ENCODE measurements at places on chromosomes 1 and 21.

GRCh38 chr1:169608226-169608625, 21.7 kb downstream of the SELP start:
- no peak for DNase-seq

- DNase-seq, result no peak
These were observed 4.6 kb downstream of the TMEM63A start for GRCh38 chr1:225877580-225877979.

DNA sequence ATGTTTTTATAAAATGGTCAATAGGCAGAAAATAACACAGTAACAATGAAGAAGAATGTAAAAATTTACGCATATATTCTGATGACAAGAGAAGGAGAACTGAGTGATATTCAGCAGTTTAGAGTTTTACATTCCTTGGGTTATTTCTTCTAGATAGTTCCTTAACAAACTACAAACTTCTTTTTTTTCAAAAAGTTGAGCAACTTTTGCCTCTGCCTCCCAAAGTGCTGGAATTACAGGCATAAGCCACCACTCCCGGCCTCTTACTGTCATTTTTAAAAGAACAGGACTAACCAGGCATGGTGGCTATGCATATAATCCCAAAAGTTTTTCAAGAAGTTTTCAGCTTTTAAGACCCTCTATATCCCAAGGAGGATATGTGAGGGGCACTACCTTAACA, 32.9 kb downstream of the ARNT start:
- no peak for DNase-seq

- DNase-seq, result no peak
These were observed 19.7 kb upstream of the TMEM52 start for GRCh38 chr1:1938613-1939295.

DNA sequence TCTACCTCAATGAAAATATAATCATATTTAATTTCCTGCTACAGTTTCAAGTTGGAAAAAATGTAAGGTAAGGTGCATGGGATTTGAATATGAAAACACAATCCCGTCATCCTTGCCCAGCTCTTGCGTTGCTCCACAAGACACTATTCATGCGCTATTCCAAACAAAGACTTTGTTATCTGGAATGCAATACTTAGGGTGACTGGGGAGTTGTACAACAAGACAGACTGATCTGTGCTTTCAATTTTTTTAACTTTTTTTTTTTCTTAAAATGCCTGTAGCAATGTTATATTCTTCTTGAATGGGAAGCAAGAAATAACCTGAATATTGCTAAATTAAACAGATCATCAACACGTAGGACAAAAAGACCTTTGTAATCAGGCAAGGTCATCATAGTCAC, 1077.2 kb downstream of the TTLL7 start:
- no peak for DNase-seq

- DNase-seq, result no peak
These were observed 40.2 kb downstream of the STX6 start for GRCh38 chr1:180982422-180982821.

GRCh38 chr1:63640633-63641567, 47.7 kb downstream of the PGM1 start:
- no peak for DNase-seq

- no peak for DNase-seq
These were observed 71.1 kb downstream of the NPHP4 start for GRCh38 chr1:5921129-5921528.

- no peak for DNase-seq
These were observed 51.7 kb upstream of the TIAM1 start for GRCh38 chr21:31395791-31396190.

DNA sequence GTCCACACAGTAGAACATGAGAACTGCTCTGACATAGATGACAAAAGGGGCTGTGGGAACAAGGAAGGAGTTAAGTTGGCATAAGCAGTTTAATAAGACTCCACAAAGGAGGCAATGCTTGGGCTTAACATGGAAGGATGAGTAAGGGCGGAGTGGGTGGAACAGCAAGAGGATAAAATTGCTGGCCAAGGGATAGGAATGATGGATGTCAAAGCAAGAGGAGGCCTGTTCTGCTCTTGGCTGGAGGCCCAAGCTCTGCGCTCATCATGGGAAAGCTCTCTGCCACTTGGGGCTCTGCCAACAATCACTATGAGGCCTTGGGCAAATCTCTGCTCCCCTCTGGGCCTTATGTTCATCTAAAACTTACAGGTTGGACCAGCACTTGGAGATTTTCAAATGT, 98.3 kb upstream of the CAMK1G start:
- no peak for DNase-seq

Measured in activated CD8-positive, alpha-beta memory T cell treated with anti-CD3 and anti-CD28 coated beads, Interleukin-2, amount 50 U/mL, for 48 hours (primary cell).